M059J (cell line): ENCODE measurements at places on chromosomes 16 and 17.

DNA sequence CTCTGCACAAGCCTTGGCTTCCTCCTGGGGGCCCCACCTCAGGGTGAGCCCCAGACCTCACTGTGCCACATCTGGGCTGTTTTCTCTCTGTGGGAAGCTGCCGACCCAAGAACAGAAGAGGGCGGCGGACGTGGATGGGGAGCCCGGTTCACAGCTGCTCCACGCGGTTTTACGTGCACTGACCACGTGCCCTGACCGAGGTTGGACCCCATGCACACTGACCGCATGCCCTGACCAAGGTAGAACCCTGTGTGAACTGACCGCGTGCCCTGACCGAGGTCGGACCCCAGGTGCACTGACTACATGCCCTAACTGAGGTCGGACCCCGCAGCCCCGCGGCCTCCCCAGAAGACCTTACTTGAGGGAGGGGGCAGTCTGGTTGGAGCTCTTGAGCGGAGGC is 19.6 kb downstream of the CEP131 start:
- no peak for DNase-seq

- peak; percentile 75 for DNase-seq
Measured at GRCh38 chr17:38447502-38448085, 19.3 kb downstream of the ARHGAP23 start.

DNA sequence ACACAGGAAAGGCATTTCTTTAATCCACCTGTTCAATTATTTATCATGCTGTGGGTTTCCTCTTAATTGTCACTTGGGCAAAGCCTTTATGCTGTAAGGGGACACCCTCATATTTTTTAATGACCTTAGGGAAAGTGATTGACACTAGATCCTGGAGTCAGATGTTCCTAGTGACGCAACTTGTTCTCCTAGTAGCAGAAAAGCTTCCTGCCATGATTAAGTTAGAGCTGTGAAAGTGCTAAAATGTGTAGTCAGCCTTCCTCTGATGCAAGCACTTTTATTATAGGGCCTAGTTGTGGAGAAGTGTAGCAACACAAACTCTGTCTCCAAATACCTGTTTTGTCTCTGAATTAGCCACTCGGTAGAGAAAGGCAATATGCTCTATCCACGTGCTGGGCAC is 12.3 kb downstream of the TMEM100 start:
- DNase-seq = no peak

DNA sequence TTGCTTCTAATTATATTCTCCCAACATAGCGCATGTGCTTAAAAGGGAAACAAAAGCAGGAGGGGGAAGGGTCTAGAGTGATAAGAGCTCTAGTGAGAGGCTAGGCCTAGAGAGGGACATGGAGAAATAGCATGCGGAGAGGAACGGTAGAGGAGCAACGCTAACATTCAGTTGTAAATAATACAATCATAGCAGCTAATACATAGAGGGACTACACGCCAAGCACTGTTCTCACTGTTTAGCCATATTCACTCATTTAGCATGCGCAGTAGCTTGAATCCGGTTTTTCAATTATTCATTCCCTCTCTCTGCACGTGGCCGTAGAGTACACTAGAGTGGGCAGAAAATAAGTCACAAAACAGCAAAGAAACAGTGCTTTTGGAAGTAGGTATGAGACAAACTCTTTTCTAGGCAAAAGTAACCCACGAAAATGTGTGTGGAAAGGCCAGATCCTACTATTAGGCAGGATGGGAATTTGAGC is 1.7 kb upstream of the ALOX12 start:
- DNase-seq = no peak

GRCh38 chr16:56912746-56913708 is 18.9 kb upstream of the HERPUD1 start:
- peak; percentile 57 for DNase-seq

DNA sequence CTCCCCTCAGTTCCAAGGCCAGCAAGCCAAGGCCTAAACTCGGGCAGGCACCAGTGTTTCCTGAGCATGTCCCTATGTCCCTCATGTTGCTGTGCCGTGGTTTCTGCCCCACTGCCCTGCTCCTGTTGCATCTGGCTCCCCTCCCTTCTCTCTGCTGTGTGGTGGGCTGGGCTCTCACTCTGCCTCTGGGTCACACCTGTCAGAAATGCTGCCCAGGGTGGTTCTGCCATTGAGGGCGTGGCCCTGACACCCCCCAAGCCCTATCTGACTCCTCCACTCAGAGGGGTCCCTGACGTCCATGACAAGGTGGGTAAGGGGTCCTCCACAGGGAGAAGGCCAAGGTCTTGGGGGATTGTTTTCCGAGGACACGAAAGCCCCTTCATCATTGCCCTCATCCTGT is 9.2 kb upstream of the ITGA3 start:
- DNase-seq = no peak

GRCh38 chr16:87851141-87851587 is 18.1 kb downstream of the SLC7A5 start:
- no peak for DNase-seq

DNA sequence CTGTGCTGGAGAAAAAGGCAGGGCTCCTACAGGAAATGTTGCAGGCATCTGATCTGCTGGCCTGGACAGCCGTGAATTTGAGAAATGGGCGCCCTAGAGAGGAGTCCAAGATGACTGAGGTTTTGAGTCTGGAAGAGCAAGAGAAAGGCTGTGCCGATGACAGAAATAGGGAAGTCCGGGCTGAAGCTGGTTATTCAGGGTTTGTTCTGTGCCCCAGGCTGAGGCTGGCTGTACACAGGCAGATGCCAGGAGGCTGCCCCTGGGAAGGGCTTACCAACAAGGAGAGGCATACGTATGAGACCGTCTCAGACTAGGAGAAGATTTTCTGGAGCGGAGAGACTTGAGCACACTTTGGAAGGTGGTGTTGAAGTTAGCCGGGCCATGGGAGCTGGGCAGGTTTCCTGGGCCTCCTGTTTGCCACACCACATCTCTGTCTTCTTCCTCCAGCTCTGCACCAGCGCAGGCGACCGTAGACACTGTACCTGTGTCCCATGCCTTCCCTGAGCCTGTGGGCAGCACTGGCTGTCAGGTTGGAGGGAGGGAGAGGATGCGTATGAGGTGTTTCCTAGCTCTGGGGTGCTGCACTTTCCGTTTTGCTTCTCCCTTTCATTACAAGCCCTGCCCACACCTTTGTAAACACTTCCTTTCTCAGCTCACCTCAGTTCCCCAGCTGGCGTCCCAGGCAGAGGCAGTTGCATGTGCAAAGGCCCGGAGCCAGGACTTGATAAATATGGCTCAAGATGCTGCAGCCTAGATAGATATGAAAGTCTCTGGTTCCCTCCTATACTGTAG is 80.8 kb downstream of the SPECC1 start:
- DNase-seq = no peak

DNA sequence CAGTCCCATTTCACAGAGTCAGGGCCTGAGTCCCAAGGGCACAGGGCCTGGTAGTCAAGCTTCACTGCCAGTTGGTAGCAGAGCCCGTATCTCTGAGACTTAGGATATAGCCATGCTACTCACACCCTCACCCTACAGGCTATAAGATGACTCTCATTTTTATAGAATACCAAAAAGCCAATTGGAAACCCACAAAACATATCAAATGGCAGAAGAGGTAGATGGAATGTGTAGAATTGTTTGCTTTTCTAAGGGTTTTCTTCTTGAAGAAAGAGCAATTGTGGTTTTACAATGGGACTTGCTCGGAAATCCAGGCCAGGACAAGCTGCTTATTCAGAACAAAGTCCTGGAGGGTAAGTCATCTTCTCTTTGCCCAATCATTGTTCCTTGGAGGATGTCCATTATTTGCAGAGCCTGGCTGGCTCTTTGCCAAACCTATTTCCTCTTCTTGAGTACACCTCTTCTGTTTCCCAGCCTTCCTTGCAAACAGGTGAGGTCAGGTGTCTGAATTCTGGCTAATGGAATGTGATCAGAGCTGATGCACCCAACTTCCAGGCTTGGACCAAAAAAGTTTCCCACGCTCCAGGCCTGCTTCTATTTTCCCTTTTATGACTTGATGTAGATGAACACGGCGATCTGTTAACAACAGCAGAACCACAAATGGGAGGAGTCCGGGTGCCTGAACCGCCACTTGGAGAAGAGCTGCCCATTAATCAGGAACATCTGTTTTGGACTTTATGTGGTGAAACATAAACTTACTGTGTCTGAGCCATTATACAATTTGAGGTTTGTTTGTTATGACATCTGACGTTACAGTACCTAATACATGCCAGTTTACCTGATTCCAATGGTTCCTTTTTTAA is 16.9 kb upstream of the CCL22 start:
- DNase-seq = peak; percentile 92

- no peak for DNase-seq
Measured at GRCh38 chr17:54085020-54085419, 262.3 kb downstream of the KIF2B start.

- no peak for DNase-seq
Measured at GRCh38 chr16:66651965-66652364, 44.6 kb downstream of the CMTM4 start.

DNA sequence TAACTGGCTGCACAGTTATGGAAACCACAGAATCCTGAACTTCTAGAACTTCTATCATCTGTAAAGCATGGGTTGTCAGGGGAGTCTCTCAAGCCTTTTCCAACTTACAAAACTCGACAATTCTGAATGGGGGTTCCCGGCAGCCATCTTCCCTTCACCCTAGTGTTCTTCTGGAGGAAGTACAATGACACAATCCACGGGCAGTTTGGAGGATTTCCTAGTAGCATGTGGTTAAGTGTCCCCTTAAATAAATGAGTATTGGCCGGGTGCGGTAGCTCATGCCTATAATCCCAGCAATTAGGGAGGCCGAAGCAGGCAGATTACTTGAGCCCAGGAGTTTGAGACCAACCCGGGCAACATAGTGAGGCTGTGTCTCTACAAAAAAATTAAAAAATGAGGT is 2.1 kb downstream of the SLC16A6 start:
- DNase-seq = no peak

- no peak for DNase-seq
Measured at GRCh38 chr17:37177254-37177870, 198.4 kb upstream of the C17orf78 start.

- DNase-seq = no peak
Measured at GRCh38 chr16:72455743-72456659, 284.0 kb upstream of the PMFBP1 start.

- DNase-seq = peak; percentile 21
Measured at GRCh38 chr16:81532491-81533174, 88.0 kb downstream of the CMIP start.

DNA sequence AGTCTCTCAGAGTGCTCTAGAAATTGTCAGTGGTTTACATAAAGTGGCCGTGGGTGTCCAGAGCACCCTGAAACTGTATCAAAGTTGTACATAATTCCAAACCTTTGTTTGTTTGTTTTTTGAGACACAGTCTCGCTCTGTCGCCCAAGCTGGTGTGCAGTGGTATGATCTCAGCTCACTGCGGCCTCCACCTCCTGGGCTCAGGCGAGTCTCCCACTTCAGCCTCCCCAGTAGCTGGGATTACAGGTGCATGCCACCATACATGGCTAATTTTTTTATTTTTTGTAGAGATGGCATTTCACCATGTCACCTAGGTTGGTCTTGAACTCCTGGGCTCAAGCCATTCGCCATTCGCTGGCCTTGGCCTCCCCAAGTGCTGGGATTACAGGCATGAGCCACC is 24.3 kb upstream of the ADGRG1 start:
- DNase-seq = no peak

DNA sequence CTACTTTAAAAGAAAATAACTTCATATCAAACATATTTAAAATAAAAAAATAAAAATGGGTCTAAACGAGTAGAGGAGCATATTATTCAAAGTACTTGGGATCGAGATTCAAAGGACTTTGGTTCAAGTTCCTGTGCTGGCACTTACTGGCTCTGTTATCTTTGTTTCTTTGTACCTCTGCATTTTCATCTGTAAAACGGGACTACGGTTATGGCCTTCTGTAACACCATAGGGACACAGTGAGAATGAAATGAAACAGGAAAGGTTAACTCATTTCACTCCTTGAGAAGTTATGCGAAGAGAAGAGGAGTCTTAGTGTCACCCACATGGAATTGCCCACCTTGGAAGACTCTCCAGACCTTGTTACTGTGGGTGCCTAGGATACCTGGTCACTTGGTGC is 379.1 kb upstream of the CCL2 start:
- DNase-seq = no peak

GRCh38 chr16:87570938-87571867 is 31.1 kb upstream of the JPH3 start:
- peak; percentile 63 for DNase-seq

- DNase-seq = no peak
Measured at GRCh38 chr17:61412860-61413660, 13.4 kb downstream of the TBX2 start.

DNA sequence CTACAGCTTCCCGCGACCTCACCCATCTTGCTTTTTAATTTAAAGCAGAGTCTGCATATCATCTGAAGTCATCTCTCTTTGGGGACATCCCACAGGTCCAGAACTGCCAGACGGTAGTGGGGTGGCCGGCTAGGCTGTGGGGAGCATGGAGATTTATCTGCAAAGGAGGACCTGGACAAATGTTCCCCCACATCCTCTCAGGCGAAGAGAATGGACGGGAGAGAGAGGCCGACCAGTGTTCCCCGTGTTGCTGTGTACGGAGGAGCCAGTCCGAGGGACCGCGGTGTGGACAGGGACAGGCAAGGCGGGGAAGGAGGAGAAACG is 665 bp upstream of the MT1M start:
- no peak for DNase-seq

GRCh38 chr16:17343028-17343427 is 127.7 kb downstream of the XYLT1 start:
- no peak for DNase-seq

GRCh38 chr17:56313201-56313600 is 159.9 kb downstream of the ANKFN1 start:
- DNase-seq = no peak

DNA sequence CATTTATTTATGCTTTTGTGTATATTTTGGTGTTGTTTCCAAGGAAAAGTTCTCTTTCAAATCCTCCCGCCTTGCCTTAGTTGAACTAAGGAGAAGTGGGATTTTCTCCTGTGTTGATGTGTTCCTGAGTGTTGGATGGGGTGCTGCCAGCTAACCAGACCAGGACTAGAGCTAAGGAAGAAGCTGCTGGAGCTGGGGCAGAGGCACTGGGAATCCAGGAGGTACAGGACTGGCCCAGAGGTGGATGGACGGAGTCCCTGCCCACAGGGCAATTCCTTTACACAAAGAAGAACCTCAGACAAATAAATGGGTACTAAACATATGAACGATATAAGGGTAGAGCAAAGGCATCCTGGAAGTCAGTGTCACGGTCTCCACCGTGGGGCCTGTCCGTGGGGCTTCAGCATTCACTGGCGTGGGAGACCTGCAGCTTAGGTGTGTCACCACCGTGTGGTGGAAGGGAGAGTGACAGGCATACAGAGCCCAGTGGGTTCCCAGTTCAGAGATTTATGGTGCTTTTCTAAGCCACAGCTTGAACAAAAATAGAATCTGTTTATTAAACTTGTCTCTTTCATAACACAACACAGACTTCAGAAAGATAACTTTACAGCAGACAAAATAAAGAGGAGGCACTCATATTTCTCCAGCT is 270.7 kb downstream of the NTN1 start:
- DNase-seq = no peak

- DNase-seq = no peak
Measured at GRCh38 chr17:80696964-80697363, 152.3 kb downstream of the RPTOR start.
